OCI-LY7 (cell line): ENCODE measurements at places on chromosomes 13 and 19. TPM values are rescaled to one million over a fixed set of nuclear protein-coding genes. Genes with fewer than 3 reads are reported as not detected.

DNA sequence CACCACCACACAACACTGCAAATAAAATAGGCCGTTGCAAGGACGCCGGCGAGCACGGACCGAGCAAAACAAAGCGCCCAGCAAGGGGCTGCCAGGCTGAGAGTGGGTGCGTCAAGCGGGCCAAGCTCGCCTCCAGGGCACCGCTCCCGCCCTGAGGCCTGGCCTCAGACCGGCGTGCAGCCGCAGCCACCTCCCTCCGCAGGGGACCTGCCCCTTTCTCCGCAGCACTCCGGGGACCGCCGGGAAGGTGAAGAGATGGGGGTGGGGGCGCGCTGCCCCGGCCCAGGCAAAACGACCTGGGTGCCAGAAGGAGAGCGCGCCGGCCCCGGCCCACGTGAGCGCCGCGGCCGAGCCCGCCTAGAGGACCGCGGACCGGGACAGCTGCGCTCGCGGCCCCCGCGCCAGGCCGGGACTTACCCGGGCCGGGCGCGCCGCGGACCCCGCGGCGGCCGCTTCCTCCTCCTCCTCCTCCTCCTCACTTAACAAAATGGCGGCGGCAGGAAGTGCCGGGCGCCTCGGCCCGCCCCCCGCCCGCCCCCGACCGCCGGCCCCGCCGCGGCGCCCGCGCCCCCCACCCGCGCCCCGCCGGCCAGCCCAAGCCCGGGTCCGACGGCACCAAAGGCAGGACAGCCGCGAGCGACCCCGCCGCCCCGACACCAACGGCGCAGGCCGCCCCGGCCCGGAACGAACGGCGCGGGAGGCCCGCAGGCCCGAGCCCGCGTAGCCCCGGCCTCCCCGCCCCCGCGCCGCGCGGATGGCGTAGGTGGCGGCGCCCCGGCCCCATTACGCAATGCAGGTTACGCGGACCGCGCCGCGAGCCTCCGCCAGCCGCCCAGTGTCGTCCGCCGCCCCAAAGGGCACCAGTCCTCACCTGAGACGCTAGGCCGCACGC, 674 bp downstream of the BRD4 start:
- peak; percentile 71 for DNase-seq

DNA sequence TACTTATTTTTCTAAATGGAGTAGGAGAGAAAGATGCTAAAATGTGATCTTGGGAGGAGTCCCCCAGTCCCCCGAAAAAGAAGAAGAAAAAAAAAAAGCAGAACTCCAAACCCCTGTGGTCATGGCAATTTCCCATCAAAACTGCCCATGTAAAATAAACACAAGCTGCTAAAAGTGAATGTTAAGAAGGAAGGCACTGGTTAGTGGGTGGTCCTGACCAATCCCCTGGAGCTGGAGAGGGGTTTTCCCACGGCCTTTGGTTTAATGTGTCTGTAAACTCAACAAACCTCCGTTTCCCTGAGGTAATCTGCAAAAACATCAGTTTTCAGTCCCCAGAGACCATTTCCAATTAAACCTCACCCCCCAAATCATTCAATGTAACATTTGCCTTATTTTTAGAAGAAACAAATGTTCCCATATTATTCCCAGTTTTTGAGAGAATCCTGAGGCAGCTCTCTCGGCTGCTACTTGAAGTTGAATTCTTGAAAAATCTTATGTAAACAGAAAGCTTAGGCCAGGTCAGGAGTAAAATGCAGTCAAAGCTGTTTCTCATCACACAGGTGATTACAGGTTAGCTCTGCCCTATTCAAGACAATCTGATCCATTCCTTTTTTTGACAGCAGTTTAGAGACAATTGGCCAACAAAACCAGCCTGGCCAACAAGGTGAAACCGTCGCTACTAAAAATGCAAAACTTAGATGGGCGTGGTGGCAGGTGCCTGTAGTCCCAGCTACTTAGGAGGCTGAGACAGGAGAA, 17.0 kb downstream of the RAB3D start:
- no peak for DNase-seq

GRCh38 chr19:14496834-14497227, 904 bp upstream of the GIPC1 start:
- DNase-seq = no peak

Gene IL27RA
- total RNA-seq = 6.0 and 9.0 TPM in 2 replicates

DNA sequence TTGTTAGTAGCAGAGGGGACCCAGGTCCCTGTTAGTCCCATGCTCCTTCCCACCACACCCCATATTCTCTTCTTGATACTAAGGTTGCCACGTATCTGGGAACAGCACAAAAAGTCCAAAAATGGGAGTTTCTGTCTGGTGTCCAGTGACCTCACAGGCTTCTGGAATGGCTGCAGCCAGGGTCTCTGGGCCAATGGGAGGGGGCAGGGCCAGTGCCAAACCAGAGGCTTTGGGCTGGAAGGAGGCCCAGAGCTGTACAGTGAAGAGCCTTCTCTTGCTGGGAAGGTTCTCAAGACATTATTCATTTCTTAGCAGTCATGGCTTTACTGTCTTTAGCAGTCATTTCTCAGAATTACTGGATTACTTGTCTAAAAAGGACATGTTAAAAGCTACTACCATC, 119.2 kb downstream of the FRY start:
- DNase-seq = no peak

DNA sequence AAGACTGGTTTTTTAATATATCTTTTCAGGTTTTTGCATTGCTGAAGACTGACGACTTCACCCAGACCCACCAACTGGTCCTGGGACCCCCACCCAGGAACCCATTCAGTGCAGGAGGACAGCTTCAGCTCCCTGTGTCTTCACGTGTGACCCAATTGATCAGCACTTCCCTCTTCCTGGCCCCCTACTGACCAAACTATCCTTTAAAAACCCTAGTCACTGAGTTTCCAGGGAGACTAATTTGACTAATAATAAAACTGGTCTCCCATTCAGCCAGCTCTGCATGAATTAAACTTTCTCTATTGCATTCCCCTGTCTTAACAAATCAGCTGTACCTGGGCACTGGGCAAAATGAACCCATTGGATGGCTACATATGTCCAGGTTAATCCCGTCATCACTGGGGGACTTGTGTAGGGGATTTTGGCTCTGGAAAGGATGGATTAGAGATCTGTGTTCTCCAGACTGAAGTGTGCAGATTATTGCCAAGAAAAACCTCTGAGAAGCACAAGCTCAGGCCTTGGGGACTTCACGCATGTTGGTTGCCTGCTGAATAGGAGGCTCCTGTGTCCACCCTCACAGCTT, 16.3 kb upstream of the PARP4 start:
- no peak for DNase-seq
